Stimulated activated CD8-positive, alpha-beta memory T cell treated with anti-CD3 and anti-CD28 coated beads, Interleukin-7, amount 100 ng/mL, for 1 hour (primary cell): ENCODE measurements at places on chromosomes 3 and 15.

DNA sequence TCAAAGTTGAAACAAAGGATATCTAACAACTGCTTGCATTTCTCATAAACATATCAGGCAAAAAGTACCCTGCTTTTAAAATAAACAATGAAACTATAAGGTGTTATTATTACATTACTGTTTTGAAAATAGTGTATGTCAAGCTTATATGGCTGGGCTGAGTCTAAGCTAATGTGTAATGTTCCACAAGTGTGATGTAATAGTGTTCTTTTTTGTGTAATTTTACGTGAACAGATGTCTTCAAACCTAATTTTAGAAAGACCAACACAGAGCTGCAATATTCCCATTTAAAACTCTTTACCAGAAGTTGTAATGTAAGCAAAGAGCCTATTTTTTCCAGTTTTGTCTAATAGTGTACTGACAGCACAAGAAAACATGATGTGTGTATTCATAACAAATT is 34.0 kb downstream of the MINDY2 start:
- no peak for DNase-seq

DNA sequence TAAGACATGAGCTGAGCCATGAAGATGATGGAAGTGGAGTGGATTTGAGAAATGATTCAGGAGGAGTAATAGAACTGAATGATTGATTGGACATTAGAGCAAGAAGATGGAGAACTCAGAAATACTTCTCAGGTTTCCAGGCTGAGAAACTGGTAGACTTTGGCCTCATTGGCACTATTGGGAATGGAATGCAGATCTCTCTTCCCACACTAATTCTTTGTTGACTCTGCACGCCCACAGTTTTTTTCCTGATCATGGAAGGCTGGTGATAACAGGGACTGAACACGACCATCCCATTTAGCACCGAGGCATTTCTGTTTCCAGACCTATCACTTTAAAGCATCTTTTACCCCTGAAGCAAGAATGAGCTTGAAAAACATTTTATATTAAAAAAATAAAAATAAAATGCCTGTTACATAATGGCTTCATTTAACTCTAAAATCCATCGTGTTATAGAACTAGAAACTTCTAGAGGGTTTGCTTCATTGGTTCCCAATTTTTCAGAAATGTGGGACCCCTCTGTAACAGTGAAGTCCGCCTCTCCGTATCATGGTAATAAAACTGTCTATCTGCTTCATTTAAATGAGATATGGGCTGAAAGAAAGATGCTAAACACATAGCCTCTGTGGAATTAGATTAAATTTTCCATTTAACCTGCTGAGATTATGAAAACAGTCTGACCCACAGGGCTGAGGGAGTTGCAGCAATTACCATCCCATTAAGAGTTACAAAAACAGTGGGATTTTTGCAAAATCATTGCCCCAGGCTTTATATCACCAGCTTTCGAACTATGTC is 562.0 kb upstream of the CFAP20DC start:
- no peak for DNase-seq

DNA sequence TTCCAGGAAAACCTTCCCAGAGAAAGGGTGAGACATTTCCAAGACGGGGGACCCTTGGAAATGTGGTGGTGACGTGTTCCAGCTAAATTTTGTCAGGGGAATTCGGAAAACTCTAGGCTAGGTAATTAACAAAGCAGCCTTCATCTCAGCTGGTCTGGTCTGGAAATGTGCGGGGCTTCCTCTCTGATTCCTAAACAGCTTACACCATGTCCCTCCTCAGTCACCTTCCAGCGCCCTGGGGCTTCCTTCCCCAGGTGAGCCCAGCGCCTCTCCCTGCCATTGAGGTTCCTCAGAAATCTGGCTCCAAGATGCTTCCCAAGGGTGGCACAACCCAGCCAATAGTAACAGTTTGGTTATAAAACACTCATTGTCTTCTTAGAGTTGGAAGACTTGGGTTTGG is 571 bp downstream of the ACAD9 start:
- DNase-seq, result no peak

DNA sequence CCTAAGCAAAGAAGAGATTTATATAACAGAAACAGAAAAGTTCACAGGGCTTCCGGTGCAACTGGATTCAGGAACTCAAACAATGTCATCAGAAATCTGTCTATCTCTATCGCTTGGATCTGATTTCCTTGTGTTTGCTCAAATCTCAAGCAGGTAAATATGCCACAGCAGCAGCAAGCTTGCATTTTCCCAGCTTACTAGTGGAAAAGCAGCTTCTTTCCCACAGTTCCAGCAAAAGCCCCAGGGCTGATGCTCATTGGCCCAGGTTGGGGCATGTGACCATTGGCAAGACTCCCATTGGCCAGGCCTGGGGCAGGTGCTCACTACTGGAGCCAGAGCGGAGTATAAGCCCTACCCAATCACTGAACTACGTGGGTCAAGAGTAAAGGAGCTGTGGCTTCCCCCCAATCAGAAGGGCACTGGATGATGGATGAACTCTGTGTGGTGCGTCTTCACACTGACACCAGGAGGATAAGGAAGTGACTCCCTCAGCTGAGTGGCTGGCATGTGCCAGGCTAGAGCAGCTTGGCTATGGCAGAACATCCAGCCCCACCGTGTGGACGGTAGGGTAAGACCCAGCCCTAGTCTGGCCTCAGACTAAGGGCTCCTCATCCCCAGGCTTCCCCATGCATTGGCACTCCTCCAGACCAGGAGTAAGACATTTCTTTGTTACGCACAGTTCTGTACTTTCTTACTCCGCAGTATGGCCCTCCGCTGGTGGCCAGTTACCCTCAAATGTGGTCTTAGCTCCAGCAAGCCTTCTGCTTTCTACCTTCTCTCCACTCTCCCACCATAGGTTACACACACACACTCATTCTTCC is 13.1 kb upstream of the VIPR1 start:
- no peak for DNase-seq

- no peak for DNase-seq
Measured at GRCh38 chr3:193240436-193240849, 579 bp upstream of the PLAAT1 start.

- DNase-seq, result no peak
Measured at GRCh38 chr3:12158387-12159226, at the start of gene TIMP4. Gene TIMP4 (minus strand): TSS chr3:12158912. CDS start chr3:12158840, 72 bp downstream.

GRCh38 chr3:11445883-11446282 is 173.7 kb downstream of the ATG7 start:
- DNase-seq, result no peak

DNA sequence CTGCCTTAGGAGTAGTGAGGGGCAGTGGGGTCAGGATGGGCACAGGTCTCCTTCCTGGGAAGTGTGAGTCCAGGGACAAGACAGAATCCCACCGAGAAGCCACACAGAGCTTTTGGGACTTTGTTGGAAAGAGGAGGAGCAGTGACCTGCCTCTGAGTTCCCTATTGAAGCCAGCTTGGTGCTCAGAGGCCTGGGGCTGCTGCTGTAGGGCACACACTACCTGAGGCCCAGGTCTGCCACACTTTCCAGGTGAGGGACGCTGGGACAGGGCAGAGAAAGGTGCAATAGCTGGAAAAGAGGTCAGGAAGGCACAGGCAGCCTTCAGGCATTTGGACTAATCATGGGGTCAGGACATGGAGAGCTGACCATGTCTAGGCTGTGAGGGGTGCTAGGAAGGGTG is 67.7 kb downstream of the SCN5A start:
- DNase-seq, result no peak

DNA sequence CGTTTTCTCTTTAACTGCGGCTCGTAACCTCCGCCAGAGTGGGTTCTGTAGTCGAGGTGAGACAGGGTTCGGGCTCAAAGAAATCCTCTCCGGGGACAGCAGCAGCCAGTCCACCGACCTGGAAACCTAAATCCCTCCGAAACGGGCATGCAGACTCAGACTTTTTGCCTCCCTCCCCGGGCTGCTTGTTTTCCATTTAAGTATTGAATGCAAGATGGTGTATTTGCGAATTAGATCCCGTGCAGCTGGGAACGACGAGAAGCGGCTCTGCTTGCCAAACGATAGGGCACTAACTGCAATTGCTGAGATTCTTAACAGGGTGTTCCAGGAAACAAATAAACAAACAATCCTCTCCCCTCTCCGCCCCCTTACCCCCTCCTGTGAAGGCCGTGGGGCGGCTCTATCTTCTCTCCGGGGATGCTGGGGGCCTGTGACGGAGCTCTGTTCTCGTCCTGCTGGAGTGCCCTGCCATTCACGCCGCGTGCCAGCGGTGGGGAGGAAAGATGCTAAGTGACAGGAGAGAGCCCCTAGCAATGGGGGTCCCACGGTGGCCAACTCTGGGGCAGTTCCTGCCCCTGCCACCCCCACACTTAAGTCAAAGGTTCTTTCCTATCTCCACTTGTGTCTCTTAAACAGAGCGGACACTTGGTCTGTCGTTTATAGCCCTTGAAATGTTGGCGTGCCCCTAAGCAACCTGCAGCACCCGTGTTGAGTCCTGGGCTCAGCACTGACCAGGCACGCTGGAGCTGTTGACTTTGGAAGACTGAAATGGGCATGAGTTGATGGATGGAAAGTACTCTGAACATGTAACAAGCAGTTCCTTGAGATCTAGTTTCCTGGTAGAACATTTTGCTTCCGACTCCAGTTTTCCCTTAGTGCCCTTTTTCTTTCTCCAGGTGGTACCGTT is 1.3 kb upstream of the ETV5 start:
- no peak for DNase-seq

- DNase-seq, result no peak
Measured at GRCh38 chr3:146091397-146091796, 69.6 kb downstream of the PLOD2 start.

GRCh38 chr15:33262306-33262705 is 48.5 kb upstream of the RYR3 start:
- DNase-seq, result no peak

DNA sequence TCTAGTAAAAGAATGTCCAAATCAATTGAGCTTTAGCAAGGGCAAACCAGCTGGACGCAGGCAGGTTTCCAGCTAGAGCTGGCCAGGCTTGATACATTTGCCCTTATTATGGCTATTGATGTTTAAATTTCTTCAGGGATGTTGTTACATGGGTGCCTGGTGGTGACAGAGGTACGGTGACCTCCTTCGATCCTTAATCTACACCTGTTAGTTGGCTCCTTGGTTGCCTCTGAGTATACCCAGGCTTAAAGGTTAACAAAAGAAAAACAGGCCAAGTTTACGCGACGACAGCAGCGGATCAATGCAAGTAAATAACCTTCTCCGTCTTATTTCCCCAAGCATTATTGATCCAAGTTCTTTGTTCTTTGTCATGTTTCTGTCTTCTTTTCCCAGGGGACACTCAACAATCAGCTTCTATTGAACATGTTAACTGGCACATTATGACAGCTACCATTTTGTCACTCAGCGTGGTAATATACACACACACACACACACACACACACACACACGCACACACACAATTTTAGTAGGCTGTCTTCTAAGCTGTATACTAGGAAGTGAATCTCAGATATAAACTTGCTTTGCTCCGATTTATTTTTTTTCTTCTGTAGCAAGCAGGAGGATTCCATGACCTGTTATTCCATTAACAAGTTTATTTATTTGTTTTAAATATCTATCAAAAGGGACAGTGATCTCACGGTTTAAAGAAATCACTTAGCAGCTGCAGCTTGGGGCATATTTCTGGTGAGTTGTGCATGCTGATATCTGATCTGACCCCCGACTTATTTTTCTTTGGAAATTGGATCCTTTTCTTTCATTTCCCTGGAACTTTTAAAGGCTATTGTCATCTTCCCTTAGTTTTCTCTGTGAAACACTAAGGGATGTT is 844.7 kb downstream of the MCTP2 start:
- no peak for DNase-seq

DNA sequence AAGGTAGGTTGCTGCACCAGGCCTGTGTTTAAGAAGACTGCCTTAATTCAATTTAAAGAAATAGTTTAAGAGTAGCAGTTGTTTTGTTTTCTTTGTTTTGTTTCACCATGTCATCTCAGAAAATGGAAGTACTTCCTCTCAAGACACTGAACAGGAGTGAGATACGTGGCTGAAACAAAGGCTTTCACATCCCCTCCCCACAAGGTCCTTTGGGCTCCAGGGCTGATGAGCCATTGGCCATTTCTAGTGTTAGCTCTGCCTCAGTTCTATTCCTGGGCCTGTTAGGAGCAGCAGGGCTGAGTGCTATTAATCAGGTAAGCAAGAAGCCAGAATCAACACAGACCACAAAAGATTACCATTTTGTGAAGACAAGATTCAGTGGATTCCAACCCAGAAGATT is 132.8 kb downstream of the KCNAB1 start:
- no peak for DNase-seq
